ENCODE measurements at places on chromosomes 1 and 21. TPM values are rescaled to one million over a fixed set of nuclear protein-coding genes. Genes with fewer than 3 reads are reported as not detected.

Gene TCHHL1
- total RNA-seq: not detected

Gene RGSL1
- total RNA-seq: not detected

Gene LIX1L
- 21.7 TPM for total RNA-seq

Gene ELAPOR1
- total RNA-seq: 0.75 TPM

Gene KLF18
- total RNA-seq: not detected

Gene INSRR
- total RNA-seq: not detected

Gene PTPN22
- total RNA-seq: 0.17 TPM

Gene PSMD4
- total RNA-seq: 258 TPM

Gene CD244
- not detected for total RNA-seq

Gene RAB3B
- 17.9 TPM for total RNA-seq

Gene CYP2J2
- 8.5 TPM for total RNA-seq

Gene MATN1
- total RNA-seq: 0.07 TPM

Gene NUP210L
- not detected for total RNA-seq

Gene RALGPS2
- 13.0 TPM for total RNA-seq

Data from foreskin keratinocyte (primary cell).